Left ventricle myocardium inferior (tissue), 1 donor: ENCODE measurements at places on chromosomes 6 and 20.

DNA sequence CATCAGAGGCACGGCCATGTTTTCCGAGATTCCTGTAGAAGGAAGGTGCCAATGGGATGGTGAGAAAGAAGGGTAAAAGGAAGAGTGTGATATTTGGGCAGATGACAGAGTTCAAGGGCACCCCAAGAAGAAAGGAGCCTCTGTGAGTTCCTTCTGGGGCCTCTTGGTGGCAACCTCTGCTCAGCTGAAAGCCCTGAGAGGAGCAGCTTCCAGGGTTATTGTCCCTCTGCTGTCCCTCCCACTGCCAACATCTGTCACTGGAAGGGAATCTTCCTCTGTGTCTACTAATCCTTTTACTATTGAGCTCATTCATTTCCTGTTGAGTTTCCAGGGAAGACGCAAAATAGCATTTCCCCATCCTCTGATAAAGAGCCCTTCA is 40.0 kb upstream of the KCNK16 start:
- no peak for DNase-seq

DNA sequence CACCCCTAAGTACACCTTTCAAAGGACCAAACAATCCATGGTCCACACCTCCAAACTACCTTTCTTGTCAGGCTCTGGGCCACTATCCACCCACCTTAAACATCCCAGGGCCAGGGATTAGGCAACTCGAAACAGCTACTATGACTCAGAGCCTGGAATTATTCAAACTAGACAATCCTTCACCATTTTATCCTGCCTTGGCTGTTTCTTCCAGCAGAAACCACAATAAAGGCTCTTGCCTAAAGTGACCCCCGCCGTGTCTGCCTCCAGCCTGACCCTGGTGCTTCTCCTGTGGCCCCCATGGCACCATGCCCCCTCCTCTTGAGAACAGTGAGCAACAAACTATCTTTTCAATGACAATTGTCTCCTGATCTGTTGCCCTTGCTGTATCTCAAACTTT is 195.5 kb downstream of the EPM2A start:
- DNase-seq, result no peak

DNA sequence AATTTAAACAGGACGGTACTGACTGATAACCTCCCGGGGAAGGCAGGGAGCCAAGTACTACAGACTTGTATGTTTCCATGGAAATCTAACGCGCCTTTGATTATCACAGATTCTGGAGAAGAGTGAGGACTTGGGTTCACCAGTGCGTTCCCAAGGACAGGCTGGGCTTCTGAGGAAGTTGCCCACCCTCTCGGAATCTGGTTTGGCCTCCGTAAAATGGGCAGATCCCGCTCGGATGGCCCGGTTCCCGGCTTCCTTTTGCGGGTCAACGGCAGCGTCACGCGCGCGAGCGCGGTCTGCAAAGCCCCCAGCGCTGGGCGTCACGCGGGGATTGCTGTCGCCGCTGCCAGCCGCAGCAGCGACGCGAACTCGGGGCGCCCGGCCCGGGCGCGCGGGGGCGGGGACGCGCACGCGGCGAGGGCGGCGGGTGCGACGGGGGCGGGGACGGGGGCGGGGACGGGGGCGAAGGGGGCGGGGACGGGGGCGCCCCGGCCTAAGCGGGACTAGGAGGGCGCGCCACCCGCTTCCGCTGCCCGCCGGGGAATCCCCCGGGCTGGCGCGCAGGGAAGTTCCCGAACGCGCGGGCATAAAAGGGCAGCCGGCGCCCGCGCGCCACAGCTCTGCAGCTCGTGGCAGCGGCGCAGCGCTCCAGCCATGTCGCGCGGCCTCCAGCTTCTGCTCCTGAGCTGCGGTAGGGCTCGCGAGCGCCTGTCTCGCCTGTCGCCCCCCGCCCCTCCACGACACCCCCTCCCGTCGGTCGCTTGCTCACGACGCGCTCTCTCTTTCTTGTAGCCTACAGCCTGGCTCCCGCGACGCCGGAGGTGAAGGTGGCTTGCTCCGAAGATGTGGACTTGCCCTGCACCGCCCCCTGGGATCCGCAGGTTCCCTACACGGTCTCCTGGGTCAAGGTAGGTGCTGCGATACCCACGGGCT is at the start of gene CD83:
CD83 (plus strand) TSS at position 615 of the 933 bp plus-strand sequence; CDS start at position 655, 40 bp downstream.
- DNase-seq, result peak; percentile 71

DNA sequence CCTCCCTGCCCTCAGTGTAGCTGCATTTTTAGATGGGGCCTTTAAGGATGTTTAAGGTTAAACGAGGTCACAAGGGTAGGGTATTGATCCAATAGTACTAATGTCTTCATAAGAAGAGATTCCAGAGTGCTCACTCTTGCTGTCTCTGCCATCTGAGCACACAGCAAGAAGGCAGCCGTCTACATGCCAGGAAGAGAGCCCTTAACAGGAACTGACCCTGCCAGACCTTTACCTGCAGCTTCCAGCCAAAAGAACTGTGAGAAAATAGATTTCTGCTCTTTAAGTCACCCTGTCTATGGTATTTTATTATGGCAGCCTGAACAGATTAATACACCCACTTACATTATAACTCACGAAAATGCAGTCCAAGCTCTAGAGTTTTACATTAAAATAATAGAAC is 685.3 kb upstream of the MARCKS start:
- DNase-seq, result no peak

DNA sequence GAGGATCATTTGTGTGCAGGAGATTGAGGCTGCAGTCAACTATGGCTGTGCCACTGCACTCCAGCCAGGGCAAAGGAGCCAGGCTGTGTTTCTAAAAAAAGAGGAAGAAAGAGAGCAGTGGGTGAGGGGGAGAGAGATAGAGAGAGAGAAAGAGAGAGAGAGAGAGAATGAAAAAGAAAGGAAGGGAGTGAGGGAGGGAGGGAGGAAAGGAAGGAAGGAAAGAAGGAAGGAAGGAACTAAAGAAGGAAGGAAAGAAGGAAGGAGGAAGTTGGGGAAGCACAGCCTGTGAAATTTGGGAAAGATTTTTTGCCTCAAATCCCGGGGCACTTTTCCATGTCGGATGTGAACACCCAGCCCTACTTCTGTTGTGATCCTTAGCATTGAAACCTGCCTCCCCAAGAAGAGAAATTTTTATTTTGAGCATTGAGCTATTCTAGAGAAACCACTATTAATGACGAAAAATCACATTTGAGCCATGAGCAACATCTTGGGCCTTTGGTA is 57.8 kb downstream of the FOXA2 start:
- DNase-seq, result no peak

GRCh38 chr6:51505434-51505833 is 582.0 kb downstream of the PKHD1 start:
- no peak for DNase-seq

GRCh38 chr6:215335-216034 is 76.8 kb upstream of the DUSP22 start:
- no peak for DNase-seq
